Kidney (tissue), 22 donors: ENCODE measurements at places on chromosomes 13 and 19. TPM values are rescaled to one million over a fixed set of nuclear protein-coding genes. Genes with fewer than 3 reads are reported as not detected.
A peak's percentile ranks its signal among the peaks of the same experiment; 100 is the strongest.

Gene ZNF460
- 81.3 TPM for total RNA-seq

Gene POSTN
- total RNA-seq = 13.1 TPM

Gene TNPO2
- 62.7 TPM for total RNA-seq

- H3K36me3 ChIP-seq = peaks cover 6% of the 10 kb centered on the region
Observed at GRCh38 chr13:77124423-77124822, 97.5 kb upstream of the FBXL3 start.

DNA sequence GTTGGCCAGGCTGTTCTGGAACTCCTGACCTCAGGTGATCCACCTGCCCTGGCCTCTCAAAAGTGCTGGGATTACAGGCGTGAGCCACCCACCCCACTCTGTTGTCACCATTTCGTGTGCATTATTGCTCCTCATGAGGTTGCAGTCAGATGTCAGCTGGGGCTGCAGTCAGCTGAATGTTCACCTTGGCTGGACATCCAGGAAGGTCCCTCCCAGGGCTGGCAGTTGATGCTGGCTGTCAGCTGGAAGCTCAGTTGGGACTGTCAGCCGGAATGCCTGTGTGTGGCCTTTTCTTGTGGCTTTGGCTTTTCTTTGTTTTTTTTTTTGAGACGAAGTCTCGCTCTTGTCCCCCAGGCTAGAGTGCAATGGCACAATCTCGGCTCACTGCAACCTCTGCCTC lies 6.6 kb downstream of the MEGF8 start:
- H3K27ac ChIP-seq = no peak overlapping the region
- no peak overlapping the region for H3K4me3 ChIP-seq
- H3K27me3 ChIP-seq = no peaks in the 10 kb centered on the region
- DNase-seq = no peak

DNA sequence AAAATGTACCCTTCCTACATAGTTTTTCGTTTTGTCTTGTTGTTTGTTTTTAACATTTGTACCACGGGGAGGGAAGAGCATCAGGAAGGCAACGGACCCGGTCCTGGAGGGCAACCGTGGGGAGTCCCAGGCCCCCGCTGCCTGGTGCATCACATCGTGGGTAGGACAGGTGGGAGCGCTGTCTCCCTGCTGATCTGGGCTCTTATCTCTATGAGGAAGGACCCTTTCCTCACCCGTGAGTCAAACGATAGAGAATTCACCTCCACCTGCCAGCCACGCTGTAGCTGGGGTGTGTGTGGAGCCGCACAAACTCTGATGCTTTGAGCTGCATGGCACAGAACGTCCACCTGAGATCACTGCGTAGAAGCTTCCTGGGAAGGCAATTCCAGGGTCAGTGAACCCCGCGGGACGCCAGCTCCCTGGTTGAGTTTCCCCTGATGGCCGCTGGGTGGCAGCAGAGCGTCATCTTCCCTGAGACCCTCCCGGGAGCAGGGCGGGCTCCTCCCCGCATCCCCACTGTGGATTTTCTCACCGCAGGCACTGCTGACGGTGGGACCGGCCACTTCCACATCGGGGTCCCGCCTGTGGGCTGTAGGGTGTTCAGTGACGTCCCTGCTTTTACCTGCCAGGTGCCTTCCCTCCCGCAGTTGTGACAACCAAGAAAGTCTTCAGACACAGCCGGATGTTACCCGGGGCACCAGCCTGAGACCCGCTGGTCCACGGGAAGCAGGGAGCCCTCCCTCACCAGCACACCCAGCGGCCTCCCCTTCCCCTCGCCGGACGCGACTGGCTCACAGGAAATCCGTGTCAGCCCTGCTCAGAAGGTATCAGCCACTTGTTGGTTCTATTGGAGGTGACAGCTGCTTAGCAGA lies 54.7 kb downstream of the ZNF787 start:
- peaks cover 6% of the 10 kb centered on the region for H3K4me1 ChIP-seq
- no peaks in the 10 kb centered on the region for H3K36me3 ChIP-seq
- H3K27ac ChIP-seq = no peak overlapping the region
- peak; percentile 78 for DNase-seq
